ENCODE measurements at places on chromosomes 7 and 10.

DNA sequence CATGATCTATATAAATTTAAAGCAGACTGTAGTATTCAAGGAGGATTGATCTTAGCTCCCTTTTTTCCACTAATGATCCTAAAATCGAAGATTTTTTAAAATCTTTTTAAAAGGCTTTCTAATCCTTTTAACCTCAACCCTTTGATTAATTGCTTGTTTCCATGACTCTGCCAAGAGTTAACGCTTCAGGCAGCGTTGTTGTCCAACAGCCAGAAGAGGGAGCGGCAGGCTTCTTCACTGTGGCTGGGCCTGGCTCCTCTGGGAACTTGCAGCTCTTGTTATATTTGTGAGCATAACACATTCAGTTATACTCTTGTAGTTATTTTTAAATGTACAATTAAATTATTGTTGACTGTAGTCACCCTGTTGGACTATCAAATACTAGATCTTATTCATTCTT is 26.3 kb downstream of the CRCP start:
- DNase-seq, result peak; percentile 79

- DNase-seq, result no peak
These were observed 22.3 kb downstream of the ZNF503 start for GRCh38 chr10:75379212-75379724.

GRCh38 chr7:36623247-36623646 is 101.0 kb downstream of the AOAH start:
- no peak for DNase-seq

- DNase-seq, result no peak
These were observed 21.2 kb downstream of the ZMIZ2 start for GRCh38 chr7:44769776-44770294.

DNA sequence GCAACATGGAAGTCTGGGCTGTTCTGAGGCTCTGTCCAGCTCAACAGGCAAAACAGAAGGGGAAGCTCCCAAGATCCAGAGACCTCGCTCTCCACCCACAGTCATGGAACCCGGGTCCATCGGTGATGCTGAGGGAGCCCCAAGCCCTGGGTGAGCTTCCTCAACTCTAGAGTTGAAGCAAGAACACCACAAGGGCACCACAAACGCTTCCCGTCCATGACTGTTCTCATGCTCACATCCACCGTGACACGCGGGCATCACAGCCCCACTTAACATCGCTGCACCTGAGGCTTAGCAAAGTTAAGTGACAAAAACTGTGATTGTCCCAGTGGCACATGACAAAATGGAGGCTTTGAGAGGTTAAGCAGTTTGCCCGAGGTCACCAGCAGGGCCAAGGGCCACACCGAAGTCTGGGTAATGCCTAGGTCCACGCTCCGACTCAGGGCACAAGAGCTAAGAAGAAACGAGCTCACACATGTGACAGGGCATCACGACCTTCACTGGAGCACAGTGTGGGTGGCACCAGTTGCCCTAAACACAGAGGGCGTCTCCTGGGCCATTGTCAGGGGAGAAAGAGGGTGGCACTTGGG is 110.6 kb downstream of the OAT start:
- DNase-seq, result no peak

DNA sequence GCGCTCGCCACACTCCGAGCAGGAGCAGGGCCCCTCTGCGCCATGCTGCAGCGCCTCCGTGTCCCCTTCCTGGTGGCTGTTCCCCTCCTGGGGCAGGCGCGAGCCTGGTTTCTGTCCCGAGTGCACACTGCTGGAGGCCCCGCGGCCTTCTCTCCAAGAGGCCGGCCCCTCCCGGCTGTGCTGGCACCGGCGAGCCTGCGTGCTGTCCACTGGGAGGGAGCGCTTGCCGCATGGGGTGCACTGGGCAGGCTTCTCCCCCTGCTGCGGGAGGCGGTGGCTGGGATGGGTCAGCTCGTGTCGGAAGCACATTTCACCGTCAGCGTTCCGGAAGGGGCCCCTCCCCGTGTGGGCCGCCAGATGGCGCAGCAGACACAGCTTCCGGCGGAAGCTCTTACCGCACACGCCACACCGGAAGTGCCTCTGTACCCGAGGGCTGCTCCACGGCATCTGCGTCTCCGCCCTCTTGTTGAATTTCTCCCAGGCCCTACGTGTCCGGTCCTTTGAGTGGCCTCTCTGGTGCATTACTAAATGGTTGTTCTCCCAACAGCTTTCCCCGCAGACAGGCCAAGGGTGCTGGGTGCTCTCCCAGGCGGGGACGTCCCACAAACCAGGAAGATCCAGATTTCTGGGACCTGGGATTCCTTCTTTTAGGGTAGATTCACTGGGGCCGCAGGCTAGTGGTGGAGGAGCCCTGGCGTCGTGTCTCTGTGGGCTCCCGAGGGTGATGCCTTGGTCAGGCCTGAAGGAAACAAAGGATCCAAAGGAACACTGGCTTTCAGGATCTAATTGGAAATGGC is 18.7 kb downstream of the ZNF786 start:
- DNase-seq, result no peak

GRCh38 chr10:69361303-69361614 is 55.5 kb downstream of the TACR2 start:
- DNase-seq, result no peak

All from posterior cingulate gyrus (tissue), 11 donors.